ENCODE measurements at places on chromosomes 7 and 10. TPM values are rescaled to one million over a fixed set of nuclear protein-coding genes. Genes with fewer than 3 reads are reported as not detected.
A peak's percentile ranks its signal among the peaks of the same experiment; 100 is the strongest.

DNA sequence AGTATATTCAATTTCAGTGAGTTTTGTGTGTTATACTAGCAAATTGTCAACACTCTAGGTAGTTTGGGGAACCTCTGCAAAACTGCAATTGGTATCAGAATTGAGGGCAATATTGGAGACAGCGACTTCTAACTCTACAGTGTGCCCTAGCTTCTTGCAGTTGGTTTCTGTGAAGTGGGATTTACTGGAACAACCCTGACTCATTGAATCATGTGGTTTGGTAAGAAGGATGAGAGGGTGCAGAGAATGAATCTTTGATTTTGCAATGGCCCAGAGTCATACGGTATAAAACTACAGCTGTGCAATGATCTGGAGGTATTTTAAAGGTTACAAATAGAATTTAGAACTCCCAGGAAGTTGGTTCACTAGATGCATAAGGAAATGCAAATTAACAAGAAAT, 129.1 kb upstream of the PPP1R3A start:
- H3K27ac ChIP-seq = no peak overlapping the region
- no peak overlapping the region for H3K4me3 ChIP-seq
- H3K4me1 ChIP-seq = no peaks in the 10 kb centered on the region
- no peaks in the 10 kb centered on the region for H3K27me3 ChIP-seq
- H3K36me3 ChIP-seq = no peaks in the 10 kb centered on the region

DNA sequence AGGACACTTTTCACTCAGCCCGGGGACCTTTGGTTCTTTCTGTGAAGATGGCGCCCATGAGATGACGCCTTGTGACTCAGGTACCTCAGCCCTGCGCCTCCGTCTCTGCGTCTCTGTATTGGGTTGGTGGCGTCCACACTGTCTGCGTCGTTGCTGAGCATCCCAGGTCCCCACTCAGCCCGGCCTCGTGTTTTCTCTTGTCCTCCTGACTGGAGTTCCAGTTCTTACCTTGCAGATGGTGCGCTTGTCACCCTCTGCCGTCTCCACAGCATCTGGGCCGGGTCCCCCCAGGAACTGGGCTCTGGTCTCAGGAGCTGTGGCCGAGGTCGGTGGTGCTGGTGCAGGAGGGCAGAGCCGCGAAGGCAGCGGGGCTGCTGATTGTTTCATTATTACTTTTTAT, 150.4 kb downstream of the WDR37 start:
- H3K27ac ChIP-seq = no peak overlapping the region
- H3K4me3 ChIP-seq = no peak overlapping the region
- H3K4me1 ChIP-seq = no peaks in the 10 kb centered on the region
- H3K27me3 ChIP-seq = no peaks in the 10 kb centered on the region
- peak; percentile 57 for DNase-seq
- no peaks in the 10 kb centered on the region for H3K36me3 ChIP-seq

- no peaks in the 10 kb centered on the region for H3K36me3 ChIP-seq
- H3K27ac ChIP-seq = no peak within 1 kb of the TSS
- peak; percentile 73 for DNase-seq
- peaks cover 54% of the 10 kb centered on the region for H3K27me3 ChIP-seq
- peak within 1 kb of the TSS; percentile 46 for H3K4me3 ChIP-seq
Observed at GRCh38 chr7:30682212-30683083, at the start of gene CRHR2. Gene CRHR2 (minus strand): TSS chr7:30682456. CDS start chr7:30682280, 176 bp downstream.

- peaks cover 10% of the 10 kb centered on the region for H3K27me3 ChIP-seq
- DNase-seq = peak; percentile 86
- peak overlapping the region; percentile 89 for H3K27ac ChIP-seq
Observed at GRCh38 chr10:92691591-92692079, 1.9 kb downstream of the HHEX start.

GRCh38 chr10:90788968-90789367, 68.9 kb downstream of the HTR7 start:
- DNase-seq = no peak
- no peaks in the 10 kb centered on the region for H3K4me1 ChIP-seq
- H3K36me3 ChIP-seq = no peaks in the 10 kb centered on the region
- no peak overlapping the region for H3K27ac ChIP-seq
- H3K4me3 ChIP-seq = no peak overlapping the region

GRCh38 chr7:98836811-98837629, 32.8 kb downstream of the TMEM130 start:
- no peak for DNase-seq
- no peak overlapping the region for H3K4me3 ChIP-seq
- no peaks in the 10 kb centered on the region for H3K27me3 ChIP-seq
- no peak overlapping the region for H3K27ac ChIP-seq
- peaks cover 6% of the 10 kb centered on the region for H3K4me1 ChIP-seq

GRCh38 chr7:40133561-40134427, 628 bp downstream of the MPLKIP start:
- peaks cover 4% of the 10 kb centered on the region for H3K36me3 ChIP-seq
- peak overlapping the region; percentile 97 for H3K4me3 ChIP-seq
- H3K27ac ChIP-seq = peak overlapping the region; percentile 92
- DNase-seq = no peak
- H3K27me3 ChIP-seq = no peaks in the 10 kb centered on the region

C10orf67 gene
- 1.6 TPM for total RNA-seq

ETV1 gene
- 110 TPM for total RNA-seq

FFAR4 gene
- total RNA-seq = 4.9 TPM
